Urothelium cell line (cell line): ENCODE measurements at places on chromosomes 7 and 10.

GRCh38 chr7:27219821-27220220 lies 19.9 kb upstream of the HOXA13 start:
- no peak for DNase-seq

DNA sequence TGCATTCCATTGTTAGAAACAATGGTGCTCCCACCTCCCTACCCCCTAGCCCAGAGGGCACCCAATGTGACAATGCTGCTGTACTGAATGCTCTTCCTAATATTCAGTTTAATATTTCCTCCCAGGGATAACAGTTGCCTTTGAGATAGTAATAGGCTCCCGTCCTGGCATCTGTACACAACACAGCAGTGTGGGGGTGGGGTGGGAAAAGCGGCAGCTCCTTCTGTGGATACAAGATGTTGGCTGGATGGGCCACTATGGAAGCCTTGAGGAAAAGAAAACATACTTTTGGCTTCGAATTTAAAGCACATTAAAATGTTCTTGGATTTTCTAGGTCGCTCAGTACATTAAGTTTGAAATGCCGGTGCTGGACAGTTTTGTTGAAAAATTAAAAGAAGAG lies 9.2 kb upstream of the ZNF22 start:
- no peak for DNase-seq

- DNase-seq = no peak
Observed at GRCh38 chr7:47573758-47574481, 8.0 kb downstream of the TNS3 start.

DNA sequence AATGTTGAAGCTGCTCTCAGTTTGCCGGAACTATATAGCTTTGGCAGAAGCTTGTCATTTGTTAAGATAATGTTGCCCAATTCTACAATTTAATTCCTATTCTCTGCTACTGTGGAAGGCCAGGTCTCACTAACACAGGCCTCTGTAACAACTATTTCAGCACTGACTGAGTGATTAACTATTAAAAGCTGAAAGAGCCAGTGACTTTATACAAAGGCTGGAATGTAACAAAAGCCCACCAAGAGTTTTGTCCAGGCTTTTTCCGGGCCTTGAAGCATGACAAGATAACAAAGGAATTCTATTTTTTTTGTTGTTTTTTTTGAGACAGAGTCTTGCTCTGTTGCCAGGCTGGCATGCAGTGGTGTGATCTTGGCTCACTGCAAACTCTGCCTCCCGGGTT lies 795.6 kb downstream of the PHTF2 start:
- DNase-seq = no peak

- no peak for DNase-seq
Observed at GRCh38 chr7:88102675-88103074, 117.2 kb downstream of the SRI start.

DNA sequence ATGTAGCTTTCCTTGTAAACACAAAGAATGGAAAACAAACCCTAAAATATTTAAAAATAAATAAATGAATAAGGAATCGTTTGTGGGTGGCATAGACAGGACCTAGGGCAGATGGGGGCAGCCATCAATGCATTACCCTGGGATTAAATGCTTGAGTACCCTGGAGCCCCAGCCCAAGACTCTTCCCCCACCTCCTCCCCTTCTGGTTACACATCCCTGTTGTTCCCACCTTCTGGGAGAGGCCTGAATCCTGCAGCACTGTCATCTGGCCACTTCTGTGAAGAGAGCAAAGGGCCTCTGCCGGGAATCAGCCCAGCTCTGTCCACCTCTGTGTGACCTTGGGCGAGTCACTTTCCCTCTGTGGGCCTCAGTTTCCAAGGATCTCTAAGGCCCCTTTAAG lies 61.6 kb upstream of the COL13A1 start:
- no peak for DNase-seq

DNA sequence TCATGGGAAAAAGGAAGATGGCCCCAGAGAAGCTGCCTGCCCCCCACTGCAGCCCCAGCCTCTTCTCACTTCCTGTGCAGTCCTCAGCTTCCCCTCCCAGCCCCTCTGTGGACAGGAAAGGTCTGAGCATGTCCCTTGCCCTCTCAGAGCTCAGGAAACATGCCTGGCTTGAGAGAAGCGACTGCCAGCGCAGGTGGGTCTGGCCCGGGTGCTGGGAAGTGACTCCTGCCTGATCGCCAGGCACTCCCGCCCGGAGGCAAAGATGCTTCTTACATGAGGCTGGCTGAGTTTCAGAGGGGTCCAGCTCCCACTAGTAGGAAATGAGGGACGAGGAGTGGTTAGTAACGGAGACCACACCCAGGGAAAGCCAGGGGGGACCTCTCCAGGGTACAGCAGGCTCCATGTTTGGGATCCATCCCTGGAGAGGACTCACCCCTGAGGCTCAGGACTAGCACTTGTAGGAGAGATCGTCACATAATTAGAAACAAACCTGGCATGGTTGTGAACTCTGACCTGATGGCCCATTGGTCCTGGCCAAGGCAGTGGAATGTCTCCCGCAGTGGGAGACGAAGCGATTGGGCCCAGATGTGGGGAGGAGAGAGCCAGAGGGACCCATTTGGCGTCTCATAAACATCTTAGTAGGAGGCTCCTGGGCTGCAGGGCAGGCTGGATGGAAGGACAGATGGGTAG lies 12.3 kb downstream of the ELN start:
- no peak for DNase-seq

GRCh38 chr10:122072491-122072890 lies 83.5 kb downstream of the TACC2 start:
- DNase-seq = no peak

GRCh38 chr7:129494041-129494440 lies 8.3 kb upstream of the SMKR1 start:
- no peak for DNase-seq

- DNase-seq = no peak
Observed at GRCh38 chr7:41491308-41491707, 211.6 kb downstream of the INHBA start.

DNA sequence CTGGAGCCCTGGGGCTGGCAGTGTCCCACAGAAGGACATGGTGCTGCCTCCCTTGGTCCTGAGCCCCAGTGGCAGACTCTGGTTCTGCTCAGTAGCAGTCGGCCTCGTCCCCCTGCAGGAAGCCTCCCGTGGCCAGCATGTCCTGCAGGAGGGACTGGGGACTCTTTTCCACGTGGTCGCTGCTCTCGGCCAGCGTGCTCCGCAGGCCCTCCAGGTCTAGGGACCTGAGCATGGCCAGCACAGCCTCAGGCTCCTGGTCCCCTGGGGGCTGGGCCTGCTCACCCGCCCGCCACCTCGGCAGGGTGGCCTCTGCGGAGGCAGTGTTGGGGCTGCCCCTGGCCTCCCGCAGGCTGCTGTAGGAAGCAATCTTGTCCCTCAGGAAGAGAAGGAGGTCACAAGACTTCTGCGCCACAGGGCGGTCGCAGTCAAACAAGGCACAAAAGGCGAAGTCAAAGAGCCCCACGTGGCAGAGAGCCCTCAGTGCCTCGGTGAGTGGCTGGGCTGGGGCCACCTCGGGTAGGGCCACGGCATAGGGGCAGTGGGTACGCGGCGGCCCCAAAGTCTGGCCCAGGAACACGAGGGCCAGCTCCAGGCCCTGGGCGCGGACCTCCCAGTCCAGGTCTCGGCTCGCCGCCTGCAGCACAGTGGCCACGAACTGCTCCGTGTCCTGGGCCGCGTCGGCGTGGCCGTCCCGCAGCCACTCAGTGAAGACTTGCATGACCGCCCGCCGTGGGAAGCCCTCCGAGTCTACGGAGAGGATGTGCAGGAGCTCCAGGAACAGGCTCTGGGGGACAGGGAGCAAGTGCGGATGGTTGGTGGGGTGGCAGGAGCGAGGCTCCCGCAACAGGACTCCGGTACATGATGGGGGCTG lies 17.1 kb downstream of the BRAT1 start:
- DNase-seq = no peak

GRCh38 chr7:30026229-30027064 lies at the start of gene FKBP14:
Gene FKBP14 (minus strand): TSS chr7:30026702. CDS start chr7:30026508, 194 bp downstream.
- peak; percentile 99 for DNase-seq

- DNase-seq = no peak
Observed at GRCh38 chr10:132199854-132200311, 13.1 kb downstream of the DPYSL4 start.

GRCh38 chr7:46032942-46033341 lies 111.9 kb upstream of the IGFBP3 start:
- DNase-seq = no peak

DNA sequence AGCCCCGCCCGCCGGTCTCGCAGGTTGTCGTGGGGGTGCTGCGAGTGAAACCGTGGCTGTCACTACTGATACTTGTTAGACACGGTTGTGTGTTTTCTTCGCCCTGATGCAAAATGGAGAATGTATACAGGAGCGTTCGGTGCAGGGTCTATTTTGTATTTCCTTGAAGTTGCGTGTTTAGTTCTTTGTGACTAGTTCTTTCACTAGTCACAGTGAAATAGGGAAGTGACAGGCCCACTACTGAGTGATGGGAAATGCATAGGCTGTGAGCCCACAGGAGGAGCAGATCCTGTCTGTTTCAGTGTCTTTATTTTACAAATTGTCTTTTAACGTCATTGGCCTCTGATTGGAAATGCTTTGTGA lies 675 bp downstream of the ABRAXAS2 start:
- no peak for DNase-seq

GRCh38 chr7:79876848-79877252 lies 257.8 kb upstream of the GNAI1 start:
- DNase-seq = peak; percentile 63

- DNase-seq = no peak
Observed at GRCh38 chr7:151327022-151327421, 14.6 kb upstream of the NUB1 start.

GRCh38 chr7:155268211-155268610 lies 29.5 kb upstream of the INSIG1 start:
- no peak for DNase-seq

GRCh38 chr10:102452672-102453340 lies 1.5 kb upstream of the C10orf95 start:
- DNase-seq = peak; percentile 52

DNA sequence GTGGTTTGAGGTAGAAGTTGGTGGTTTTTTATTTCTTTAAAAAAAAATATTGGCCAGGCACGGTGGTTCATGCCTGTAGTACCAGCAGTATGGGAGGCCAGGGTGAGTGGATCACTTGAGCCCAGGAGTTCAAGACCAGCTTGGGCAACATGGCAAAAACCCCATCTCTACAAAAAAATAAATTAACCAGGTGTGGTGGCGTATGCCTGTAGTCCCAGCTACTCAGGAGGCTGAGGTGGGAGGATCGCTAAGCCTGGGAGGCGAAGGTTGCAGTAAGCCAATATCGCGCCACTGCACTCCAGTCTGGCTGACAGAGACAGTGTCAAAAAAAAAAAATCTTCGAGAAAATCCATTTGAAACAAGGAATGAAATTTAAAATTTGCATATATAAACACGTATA lies 1.1 kb downstream of the IL2RA start:
- no peak for DNase-seq
